Activated CD8-positive, alpha-beta memory T cell treated with anti-CD3 and anti-CD28 coated beads for 4 hours (primary cell): ENCODE measurements at places on chromosomes 5 and 9.

DNA sequence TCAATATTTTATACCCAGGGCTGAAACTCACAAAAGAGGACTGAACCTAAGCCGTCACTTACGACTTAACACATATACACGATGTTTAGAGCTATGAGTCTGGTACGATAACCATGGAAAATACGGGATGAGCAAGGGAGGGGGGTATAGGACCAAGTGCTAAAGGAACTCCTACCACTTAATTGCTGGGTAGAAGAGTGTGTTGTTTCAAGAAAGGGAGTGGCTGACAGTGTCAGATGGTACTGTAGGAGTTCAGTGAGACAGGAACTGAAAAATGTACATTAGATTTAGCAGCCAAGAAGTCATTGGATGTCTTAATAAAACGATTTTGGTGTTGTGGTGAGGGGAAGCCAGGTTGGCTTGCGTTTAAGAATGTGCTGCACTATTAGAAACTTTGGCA is 21.6 kb downstream of the SLC12A2 start:
- no peak for DNase-seq

DNA sequence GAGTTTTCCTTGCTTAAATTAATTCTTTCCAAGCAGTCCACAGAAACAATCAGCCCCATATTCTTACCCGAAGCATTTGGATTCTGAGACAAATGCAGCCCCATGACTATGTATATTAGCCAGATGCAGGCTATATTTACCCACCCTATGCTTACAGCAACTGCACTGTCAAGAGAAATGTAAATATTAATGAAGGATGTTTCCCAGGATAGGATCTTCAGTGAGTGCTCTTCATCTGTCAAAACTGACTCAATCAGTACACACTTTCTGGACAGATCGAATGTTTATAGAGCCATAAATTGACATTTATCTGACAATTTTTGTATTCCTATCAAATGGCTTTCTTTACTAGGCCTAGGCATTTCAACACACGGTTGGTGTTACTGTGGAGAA is 725.3 kb upstream of the SEMA6A start:
- no peak for DNase-seq

- DNase-seq, result no peak
Observed at GRCh38 chr5:37063739-37064138, 185.4 kb downstream of the CPLANE1 start.

- DNase-seq, result no peak
Observed at GRCh38 chr5:31283326-31283725, 89.8 kb downstream of the CDH6 start.

- no peak for DNase-seq
Observed at GRCh38 chr5:1227667-1228066, 2.5 kb downstream of the SLC6A18 start.

GRCh38 chr5:127508644-127509373 is 8.6 kb upstream of the PRRC1 start:
- no peak for DNase-seq

DNA sequence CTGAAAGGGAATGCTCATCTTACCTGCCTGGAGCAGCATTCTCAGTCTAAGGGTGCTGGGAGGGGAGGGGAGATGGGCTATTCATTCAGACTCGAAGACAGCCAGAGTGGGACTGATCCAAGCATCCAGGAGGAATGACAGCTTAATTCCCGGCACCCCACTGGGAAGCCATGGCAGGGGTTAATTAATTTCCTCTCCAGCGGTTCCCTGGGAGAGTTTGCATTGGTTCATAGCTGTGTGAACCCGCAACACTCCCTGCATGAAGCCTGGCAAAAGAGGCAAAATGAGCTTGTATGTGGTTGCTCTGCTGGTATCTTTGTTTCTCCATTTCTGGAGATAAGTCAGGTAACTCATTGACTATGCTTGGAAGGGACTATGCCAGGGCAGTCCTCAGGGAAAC is 401.0 kb upstream of the SLC24A2 start:
- DNase-seq, result no peak

- no peak for DNase-seq
Observed at GRCh38 chr5:142013734-142014521, 1.1 kb upstream of the GNPDA1 start.

DNA sequence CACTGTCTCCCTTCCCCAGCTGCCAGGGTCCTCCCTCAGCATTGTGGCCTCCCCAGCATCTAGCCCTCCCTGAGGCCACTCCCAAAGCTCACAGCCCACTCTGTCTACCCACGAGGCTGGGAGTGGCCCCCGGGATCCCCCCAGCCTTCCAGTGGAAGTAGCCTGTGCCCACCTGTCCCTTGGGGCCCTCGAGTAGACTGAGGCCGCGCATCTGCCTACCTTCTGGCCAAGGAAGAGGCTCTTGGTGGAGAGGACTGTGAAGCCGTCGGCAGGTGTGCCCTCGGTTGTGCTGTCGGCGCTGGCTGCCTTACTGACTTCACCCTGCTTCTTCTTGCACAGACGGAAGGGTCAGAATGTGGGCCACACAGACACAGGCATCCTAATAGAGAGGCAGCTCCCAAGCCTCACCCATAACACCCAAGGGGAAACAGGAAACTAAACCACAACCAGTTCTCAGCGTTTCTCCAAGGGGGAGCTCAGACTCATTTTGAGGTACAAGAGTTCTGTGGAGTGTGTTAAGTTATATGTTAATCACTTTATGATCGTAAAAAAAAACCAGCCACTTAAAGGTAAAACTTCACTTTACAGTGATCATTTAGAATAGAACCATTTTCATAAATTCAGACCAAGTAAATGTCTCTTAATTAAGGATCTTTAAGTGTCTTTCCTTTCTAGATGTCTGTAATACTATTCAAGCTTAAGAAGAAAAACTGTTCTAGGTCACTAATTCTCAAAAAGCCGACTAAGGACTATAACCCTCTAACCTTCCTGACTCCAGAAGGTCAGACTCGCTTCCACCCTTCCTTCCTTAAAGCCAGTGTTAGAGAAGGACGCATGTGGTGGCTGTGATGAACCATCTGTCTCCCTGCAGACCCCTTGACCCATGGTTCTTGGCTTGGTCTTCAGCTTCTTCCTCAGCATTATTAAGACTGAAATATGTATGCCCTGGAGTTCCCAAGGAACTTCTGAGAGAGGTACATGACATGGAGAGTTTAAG is 38.5 kb downstream of the MACROH2A1 start:
- DNase-seq, result no peak

- DNase-seq, result no peak
Observed at GRCh38 chr5:15383469-15383868, 116.5 kb upstream of the FBXL7 start.

DNA sequence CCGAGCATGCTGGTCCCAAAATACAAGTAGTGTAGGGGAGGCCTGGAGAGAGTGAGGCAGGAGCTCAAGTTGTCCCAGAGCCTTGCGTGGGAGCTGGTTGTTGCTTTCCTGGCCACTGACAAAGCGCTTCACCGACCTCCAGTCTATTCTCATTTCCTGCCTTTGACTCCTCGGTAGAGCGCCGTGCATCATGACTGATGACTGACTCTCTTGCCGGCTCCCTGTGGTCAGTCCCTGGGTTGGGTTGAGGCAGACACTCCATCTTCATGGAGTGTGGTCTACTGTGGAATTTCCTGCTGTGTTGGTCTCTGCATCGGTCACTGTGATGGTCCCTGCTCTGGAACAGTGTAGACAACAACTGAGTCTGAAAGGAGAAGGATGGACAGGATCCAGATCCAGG is 175.1 kb upstream of the S1PR3 start:
- no peak for DNase-seq

- no peak for DNase-seq
Observed at GRCh38 chr5:120037451-120037850, 408.1 kb downstream of the FAM170A start.

- no peak for DNase-seq
Observed at GRCh38 chr5:174425271-174425963, 299.0 kb upstream of the MSX2 start.

GRCh38 chr9:5858833-5859232 is 25.9 kb upstream of the ERMP1 start:
- no peak for DNase-seq
